ENCODE measurements at places on chromosomes 4 and X.

DNA sequence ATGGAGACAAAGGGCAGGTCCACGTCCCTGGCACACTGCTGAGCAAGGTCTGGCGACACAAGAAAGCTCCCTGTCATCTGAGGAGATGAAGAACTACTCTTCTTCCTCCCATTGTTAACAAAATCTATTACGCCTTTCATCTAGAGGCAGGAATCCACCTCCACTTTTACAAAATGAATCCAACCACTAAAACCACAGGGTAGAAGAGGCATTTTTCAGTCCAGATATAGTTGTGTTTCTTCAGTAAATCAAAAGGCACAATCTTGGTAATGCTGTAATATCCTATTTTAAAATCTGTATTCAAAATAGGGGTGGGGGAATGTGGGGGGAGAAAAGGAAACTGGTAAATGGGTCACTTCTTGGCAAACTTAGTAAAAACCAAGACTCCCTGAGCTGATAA is 101.4 kb downstream of the CDS1 start:
- DNase-seq: no peak

GRCh38 chrX:129842510-129843208 is 1.0 kb downstream of the ZDHHC9 start:
- no peak for DNase-seq

- DNase-seq: no peak
Observed at GRCh38 chr4:67131224-67131623, 414.1 kb downstream of the CENPC start.

GRCh38 chr4:8914461-8915171 is 43.0 kb upstream of the HMX1 start:
- DNase-seq: no peak

DNA sequence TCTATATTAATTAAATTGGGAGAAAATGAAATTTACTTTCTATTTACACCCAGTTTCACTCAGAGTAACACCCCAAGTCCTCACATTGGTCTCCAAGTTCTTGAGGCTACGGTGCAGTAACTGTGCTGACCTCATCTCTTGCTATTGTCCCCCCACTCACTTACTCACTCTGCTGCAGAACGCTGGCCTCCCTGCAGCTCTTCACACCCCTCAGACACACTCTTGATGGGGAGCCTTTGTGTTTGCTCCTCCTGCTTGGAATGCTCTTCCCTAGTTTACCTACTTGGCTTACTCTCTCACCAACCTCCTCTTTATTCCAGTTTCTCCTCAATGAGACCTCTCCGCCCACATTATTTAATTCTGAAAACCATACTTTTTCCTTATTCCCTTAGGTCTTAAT is 22.2 kb upstream of the SPARCL1 start:
- no peak for DNase-seq

- DNase-seq: no peak
Observed at GRCh38 chr4:87592124-87592523, 16.2 kb upstream of the DSPP start.

GRCh38 chr4:55345980-55346850 is at the start of gene SRD5A3:
Gene SRD5A3 (plus strand): TSS chr4:55346242. CDS start chr4:55346337, 95 bp downstream.
- peak; percentile 87 for DNase-seq

- no peak for DNase-seq
Observed at GRCh38 chrX:133294126-133294525, 76.0 kb upstream of the TFDP3 start.

DNA sequence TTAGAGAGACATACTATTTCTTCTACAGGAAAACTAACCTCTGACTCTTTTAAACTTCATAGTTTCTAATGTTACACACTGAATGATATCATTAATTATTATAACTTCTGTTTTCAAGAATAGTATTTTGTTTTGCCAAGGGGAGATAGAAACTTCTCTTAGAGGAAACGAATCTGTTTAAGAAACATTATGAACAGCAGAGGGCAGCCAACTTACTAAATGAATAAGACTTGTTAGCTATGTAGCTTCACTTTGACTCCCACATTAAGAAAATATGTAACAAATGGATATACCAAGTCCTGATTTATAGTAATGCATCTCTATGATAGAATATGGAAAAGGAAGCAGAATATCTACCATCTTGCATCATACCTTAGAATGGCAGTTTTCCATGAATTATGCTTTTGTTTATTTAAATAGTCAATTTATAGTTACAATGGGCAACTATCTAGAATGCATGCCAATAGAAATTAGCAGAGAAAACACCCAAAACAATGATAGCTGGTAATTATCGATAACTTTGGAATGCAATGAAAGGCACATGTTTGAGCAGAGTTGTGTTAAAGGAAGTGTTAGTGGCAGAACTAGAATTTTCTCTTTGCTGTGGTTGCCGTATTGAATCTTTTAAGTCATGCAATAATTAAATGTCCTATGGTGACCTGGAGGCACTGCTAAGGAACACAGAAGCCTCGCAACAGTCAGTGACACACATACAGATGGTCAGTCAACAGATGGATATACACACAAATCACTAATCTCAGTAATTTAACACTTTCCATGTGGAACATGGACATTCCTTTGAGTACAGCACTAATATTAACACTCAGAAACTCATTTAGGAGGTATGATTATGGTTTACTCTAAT is 105.7 kb upstream of the PDLIM3 start:
- no peak for DNase-seq
